ENCODE measurements at places on chromosomes 4 and X.

DNA sequence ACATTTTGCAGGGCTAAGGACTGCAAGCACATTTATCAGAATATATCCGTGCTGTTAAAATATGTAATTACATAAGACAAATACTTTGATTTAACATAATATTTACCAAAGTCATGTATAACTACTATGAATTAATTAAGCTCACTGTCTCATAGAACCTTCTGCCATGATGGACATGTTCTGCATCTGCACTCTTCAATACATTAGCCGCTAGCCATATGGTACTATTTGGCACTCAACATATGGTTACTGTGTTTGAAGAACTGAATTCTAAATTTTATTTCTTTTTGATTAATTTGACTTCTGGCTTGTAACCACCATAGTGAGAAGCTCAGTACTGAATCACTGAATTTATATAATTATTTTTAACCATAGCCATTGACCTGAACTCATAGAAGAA lies 427.0 kb upstream of the TRAM1L1 start:
- no peak for DNase-seq

- DNase-seq, result no peak
These were observed 10.0 kb upstream of the GNRHR start for GRCh38 chr4:67764183-67764582.

GRCh38 chr4:155072417-155072816 lies 136.0 kb upstream of the NPY2R start:
- no peak for DNase-seq

DNA sequence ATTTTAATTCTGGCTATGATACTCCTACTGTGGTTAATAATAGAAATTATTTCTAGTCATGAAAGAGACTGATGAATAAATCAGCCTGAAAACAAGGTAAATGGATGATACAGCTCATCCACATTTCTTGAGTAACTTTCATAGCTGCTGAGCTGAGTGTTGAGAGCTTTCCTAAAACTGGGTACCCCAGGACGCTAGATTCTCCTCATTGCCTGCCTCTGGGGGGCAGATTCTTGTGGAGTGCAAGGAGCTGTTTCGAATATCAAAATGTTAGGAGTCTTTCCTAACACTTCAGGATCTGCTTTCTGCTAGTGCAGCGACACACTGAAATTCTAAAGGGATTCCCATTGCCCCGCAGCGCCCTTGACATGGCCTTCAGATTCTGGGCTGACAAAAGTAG lies 2.1 kb downstream of the MND1 start:
- DNase-seq, result no peak

GRCh38 chr4:11843927-11844326 lies 415.2 kb upstream of the HS3ST1 start:
- no peak for DNase-seq

DNA sequence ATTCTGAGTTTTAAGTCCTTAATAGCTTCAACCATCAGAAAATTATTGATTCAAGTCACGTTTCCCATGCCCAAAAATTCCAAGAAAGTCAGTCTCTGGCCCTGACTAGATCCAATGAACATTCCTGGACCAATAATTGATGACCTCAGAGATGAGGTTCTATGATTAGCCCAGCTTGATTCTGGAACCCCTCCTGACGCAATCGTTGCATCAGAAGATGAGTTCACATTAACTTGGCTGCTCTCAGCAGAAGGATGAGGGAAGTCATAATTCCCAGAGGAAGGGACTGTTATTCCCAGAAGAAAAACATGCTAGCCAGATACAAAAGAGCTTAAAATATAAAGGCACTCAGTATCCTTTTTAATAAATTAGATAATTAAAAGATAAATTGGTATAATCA lies 34.3 kb upstream of the CPEB2 start:
- DNase-seq, result no peak

DNA sequence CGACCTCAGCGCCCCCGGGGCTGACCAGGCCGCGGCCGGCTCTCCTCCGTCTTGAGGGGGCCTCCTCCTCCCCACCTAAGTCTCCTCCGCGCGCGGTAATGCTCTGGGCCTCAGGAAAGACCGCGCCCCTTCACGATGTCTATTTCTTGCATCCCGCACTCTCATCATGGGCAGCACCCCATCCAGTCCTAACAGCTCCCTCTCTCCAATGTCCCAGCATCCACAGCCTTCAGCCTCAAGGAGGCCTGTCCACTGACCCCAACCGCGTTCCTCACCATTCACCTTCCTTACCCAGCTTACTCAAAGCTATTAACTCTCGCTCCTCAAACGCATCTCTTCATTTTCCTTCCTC lies 77.5 kb downstream of the MAGED4 start:
- no peak for DNase-seq

- no peak for DNase-seq
These were observed 41.7 kb upstream of the CDKN2AIP start for GRCh38 chr4:183402771-183403170.

DNA sequence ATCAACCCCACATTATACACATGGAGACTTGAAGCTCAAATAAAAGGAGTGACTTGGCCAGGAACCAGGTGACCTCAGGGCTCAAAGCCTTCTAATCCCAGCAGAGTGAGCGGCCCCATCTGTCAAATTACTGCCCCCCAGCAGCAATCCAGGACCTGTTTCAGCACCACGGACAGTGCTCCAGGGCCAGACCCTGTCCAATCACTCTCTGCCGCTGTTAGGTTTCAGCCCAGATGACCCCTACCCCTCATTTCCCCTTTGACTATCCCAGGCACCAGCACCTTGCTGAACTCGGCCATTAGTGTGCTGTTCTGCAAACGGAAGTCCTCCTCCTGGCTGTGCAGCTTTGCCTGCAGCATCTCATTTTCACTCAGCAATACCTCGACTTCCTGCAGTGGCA lies 5.1 kb downstream of the GRIPAP1 start:
- DNase-seq, result no peak

DNA sequence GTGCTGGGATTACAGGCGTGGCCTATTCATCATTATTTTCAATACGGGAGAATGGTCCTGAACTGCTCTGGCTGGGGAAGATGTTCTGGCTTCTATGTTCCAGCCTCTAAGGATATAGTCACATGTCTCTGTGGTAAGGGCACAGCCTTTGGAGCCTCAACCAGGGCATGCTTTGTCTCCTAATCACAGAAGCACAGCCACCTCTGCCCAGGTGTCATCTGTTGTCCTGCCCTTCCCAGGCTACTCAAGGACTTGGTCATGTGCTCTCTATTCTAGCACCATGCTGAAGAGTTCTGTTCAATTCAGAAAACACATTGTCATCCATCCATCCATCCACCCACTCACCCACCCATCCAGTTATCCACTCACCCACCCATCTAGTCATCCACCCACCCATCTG lies 29.5 kb downstream of the ASMTL start:
- no peak for DNase-seq

DNA sequence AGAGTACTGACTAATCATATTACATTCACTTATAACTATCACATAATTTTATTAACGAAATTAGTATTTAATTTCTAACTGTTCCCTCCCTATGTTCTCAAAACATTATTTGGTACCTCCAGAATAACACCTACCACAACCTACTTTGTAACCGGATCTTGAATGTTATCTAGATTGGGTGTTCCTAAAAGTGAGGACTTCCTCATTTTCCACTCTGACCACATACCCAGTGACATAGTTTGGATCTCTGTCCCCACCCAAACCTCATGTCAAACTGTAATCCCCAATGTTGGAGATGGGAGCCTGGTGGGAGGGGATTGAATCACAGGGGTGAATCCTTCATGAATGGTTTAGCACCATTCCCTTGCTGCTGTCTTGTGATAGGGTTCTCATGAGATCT lies 21.8 kb downstream of the NR3C2 start:
- DNase-seq, result no peak

- DNase-seq, result peak; percentile 48
These were observed 64.3 kb upstream of the WDR17 start for GRCh38 chr4:176001151-176002006.

GRCh38 chr4:121675715-121676114 lies 21.1 kb downstream of the ANXA5 start:
- no peak for DNase-seq

GRCh38 chr4:69490271-69490670 lies 5.4 kb downstream of the UGT2B4 start:
- DNase-seq, result no peak

- no peak for DNase-seq
These were observed 72.0 kb upstream of the TSPAN7 start for GRCh38 chrX:38489341-38489740.

DNA sequence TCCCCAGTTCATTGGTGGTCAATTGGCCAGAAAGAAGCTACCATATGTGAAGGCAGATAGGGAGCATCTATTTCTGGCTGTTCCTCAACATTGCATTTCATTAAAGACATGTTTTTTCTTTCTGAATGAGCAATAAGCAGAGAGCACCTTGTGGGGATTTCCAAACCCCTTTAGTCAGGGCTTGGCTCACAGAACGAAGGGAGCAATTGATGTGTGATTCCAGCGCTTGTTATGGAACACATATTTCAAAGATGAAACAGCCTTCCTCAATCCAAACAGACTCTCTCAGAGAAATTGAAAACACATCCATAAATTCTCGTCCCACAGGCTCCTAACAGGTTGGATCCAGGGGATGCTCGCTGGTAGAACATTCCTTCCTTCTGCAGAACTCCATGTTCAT lies 84.1 kb downstream of the CLCN4 start:
- no peak for DNase-seq

- DNase-seq, result no peak
These were observed 8.5 kb upstream of the ERCC6L start for GRCh38 chrX:72247206-72247942.

- DNase-seq, result no peak
These were observed 91.2 kb downstream of the PLS3 start for GRCh38 chrX:115652221-115652620.

- DNase-seq, result no peak
These were observed 435.2 kb upstream of the AMOT start for GRCh38 chrX:113275804-113276203.

DNA sequence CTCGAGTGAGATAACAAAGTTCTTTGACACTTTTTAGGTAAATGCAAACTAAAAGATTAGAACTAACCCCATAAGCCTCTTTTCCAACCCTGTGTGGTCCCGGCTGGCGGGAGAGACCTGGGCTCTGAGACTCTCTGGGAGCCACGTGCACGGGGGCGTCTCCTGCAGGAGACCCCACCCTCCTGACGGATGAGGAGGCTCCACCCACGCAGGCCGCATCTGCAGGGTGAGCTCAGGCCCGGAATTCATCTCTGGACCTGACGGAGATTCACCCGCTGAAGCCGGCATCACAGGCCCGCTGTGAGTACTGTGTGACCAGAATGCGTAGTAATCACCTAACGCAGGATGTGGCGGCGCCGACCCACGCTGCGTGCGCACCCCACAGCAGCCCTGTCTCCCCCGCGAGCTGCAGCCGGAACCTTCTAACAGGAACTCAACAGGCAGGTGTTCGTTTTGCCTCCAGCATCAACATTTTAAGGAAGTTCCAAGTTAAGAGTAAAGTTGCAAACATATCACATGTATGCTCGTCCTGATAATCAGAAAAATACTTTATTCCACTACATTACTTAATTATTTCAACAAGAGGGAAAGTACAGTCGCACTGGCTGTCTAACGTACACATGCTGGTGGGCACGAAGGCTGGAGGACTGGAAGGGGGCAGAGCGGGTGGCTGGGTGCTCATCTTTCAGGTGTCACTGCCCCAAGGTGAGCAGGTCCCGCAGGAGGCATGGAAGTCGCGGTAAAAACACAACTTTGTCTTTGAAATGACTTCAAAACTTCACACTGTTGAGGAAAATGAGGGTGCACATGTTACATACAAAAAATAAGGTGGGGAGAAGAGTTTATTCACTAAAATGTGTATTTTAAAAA lies 44.5 kb downstream of the FGFRL1 start:
- no peak for DNase-seq

Measured in progenitor cell of endocrine pancreas (in vitro differentiated cells).